8988T (cell line): ENCODE measurements at places on chromosomes 4 and X.

DNA sequence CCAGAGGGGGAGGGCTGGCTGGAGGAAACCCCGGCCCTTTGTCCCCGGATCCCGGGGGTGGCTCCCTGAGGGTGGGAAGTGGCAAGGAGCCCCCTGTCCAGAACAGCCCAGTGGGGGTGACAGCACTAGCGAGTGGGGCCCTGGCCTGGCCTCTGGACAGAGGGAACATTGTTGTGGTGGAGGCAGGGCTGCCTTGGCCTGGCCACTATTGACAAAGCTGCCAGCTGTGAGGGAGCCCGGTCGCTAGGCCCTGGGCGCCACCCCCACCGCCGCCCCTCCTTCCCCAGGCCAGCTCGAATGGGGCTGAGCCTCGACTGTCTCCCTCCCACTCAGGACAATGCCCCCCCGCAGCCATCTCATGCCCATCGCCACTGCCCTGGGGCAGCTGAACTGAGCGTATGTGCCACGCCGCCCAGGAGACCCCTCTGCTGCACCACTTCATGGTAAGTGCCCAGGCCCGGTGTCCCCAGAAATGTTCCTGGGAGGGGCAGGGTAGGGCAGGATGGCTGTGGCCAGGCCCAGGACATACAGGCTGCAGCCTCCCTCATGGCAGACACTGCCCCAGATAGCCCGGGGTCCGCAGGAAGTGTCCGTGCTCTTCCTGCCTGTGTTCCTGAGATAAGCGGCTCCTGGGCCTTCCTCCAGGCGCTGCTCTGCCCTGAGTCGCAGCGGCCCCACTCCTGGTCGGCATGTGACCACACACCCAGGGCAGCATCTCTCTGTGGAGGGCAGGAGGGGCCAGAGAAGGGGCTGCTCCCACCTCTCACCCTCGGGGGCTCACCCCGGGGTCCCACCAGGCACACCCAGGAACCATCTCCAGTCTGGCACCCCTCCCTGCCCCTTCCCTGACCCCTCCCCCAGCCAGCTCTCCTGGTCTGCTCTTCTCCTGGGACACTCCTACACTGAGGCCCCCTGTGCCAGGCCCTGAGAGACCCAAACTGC lies 1.4 kb downstream of the PLXNB3 start:
- DNase-seq, result peak; percentile 21

- no peak for DNase-seq
Measured at GRCh38 chr4:16864199-16864598, 34.2 kb downstream of the LDB2 start.

GRCh38 chr4:83618431-83618830 lies 82.5 kb downstream of the GPAT3 start:
- peak; percentile 25 for DNase-seq

DNA sequence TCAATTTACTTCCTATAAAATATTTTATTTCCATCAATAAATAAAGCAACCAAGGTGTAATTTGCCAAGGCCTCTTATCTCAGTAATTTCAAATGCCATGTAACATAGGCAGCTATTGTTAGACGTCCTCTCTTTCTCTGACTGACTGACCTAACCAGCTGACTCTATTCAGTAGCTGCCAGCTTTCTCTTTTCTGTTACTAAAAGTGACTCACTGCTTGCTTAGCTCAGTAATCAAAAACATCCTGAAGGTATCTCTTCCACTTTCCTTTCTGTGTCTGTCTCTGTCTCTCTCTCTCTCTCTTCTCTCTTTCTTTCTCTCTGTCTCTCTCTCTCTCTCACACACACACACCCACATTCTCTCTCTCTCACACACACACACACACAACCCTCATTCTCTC lies 134.2 kb downstream of the SPOCK3 start:
- DNase-seq, result no peak
